ENCODE measurements at places on chromosomes 1 and 21.

DNA sequence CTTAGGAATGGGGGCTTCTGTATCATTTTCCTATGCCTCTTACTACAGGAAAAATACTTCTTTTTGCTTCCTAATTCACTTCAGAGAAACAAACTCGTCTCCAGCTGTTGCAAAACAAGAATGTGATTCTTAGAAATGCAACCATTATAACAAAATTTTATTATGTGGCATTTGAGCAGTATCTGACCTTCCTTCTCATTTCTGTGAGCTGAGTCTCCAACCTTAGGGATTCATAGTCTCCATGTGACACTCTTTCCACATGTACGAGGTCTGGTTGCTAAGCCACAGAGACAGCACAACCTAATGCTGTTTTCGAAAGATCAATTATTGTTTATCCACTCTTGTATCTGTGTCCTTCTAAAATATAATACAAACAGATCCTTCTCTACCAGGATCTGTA lies 75.3 kb upstream of the RGS4 start:
- DNase-seq = no peak

GRCh38 chr1:147760481-147761260 lies at the start of gene GJA5:
Gene GJA5, minus strand, starts transcription at chr1:147760602. Its CDS starts 1,364 bp downstream, at chr1:147759238.
- DNase-seq = no peak

- DNase-seq = no peak
These were observed 105.7 kb upstream of the VAV3 start for GRCh38 chr1:108070662-108071061.

GRCh38 chr1:4016351-4017130 lies 116.5 kb upstream of the C1orf174 start:
- no peak for DNase-seq

GRCh38 chr1:81664341-81664740 lies 136.4 kb upstream of the ADGRL2 start:
- DNase-seq = no peak

DNA sequence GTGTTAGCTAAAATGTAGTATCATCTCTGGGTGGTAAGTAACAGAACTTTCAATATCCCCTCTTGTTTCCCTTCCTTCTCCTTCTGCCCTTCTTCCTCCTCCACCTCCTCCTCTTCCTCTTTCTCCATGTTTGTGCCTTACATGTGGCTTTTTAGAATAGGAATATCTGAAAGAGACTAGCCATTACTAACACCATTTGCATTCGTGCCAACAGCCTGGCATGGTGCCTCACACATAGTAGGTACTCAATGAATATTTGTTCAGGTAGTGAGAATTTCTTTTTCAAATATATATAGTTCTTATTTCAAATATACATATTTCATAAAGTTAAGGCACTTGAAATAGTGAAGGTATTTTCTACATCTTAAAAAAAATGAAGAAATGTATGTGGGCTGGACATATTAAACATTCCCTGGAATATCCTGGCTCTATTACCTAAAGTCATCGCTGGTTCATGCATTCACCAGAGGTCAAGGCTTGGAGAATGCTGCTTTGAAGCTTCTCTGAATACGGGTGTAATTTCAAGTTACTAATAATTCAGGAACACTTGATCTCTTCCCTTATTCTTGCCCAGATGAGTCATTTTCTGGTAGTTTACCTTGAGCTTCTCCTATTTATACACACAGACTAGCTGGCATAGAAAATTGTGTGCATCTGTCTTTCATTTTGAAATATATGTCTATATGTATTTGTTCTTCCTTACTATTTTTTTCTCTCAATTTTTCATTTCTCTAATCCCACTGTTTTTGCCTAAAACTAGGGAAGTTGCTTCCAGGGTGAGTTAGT lies 319.4 kb downstream of the TGFB2 start:
- no peak for DNase-seq

Data from NCI-H524 (cell line).